Hindlimb muscle (tissue), 1 donor: ENCODE measurements at places on chromosomes 6 and 20. TPM values are rescaled to one million over a fixed set of nuclear protein-coding genes. Genes with fewer than 3 reads are reported as not detected.

Gene CDH22
- polyA plus RNA-seq: 0.35 TPM

Gene RAET1G
- 0.54 TPM for polyA plus RNA-seq

Gene SEL1L2
- polyA plus RNA-seq: 0.26 TPM

Gene AKAP7
- 15.2 TPM for polyA plus RNA-seq

Gene GCLC
- 9.4 TPM for polyA plus RNA-seq

Gene PRICKLE4
- 2.0 TPM for polyA plus RNA-seq

Gene TRIM40
- not detected for polyA plus RNA-seq

Gene MEI4
- not detected for polyA plus RNA-seq

Gene MAP3K7
- 35.9 TPM for polyA plus RNA-seq

Gene C6orf141
- 3.0 TPM for polyA plus RNA-seq

Gene IMPG1
- 0.13 TPM for polyA plus RNA-seq

Gene SCRT2
- not detected for polyA plus RNA-seq

Gene TMEM170B
- polyA plus RNA-seq: 6.3 TPM

Gene BMP6
- 1.1 TPM for polyA plus RNA-seq

Gene STK38
- 28.7 TPM for polyA plus RNA-seq

Gene PLCB4
- polyA plus RNA-seq: 3.2 TPM

Gene ADGRF1
- polyA plus RNA-seq: 0.08 TPM

Gene BTN1A1
- 0.25 TPM for polyA plus RNA-seq

Gene HTR1B
- polyA plus RNA-seq: not detected

Gene CGAS
- 5.3 TPM for polyA plus RNA-seq

Gene SOX12
- polyA plus RNA-seq: 29.8 TPM

Gene THEMIS
- polyA plus RNA-seq: not detected

Gene CD24
- polyA plus RNA-seq: 7.0 TPM

Gene SLC22A23
- 3.5 TPM for polyA plus RNA-seq

Gene RIPPLY2
- polyA plus RNA-seq: 0.23 TPM

Gene ETV7
- polyA plus RNA-seq: not detected

Gene FOXQ1
- 0.08 TPM for polyA plus RNA-seq

Gene LPA
- not detected for polyA plus RNA-seq

Gene EDN1
- 2.0 TPM for polyA plus RNA-seq

Gene SLC17A3
- not detected for polyA plus RNA-seq

Gene NHSL1
- 37.3 TPM for polyA plus RNA-seq

Gene ZSCAN12
- polyA plus RNA-seq: 6.1 TPM

Gene PREX1
- 20.0 TPM for polyA plus RNA-seq

Gene ACOT13
- 16.2 TPM for polyA plus RNA-seq

Gene PTCHD4
- 0.77 TPM for polyA plus RNA-seq

Gene IP6K3
- 38.8 TPM for polyA plus RNA-seq
